Heart left ventricle (tissue), 16 donors: ENCODE measurements at places on chromosomes 4 and X. TPM values are rescaled to one million over a fixed set of nuclear protein-coding genes. Genes with fewer than 3 reads are reported as not detected.

DNA sequence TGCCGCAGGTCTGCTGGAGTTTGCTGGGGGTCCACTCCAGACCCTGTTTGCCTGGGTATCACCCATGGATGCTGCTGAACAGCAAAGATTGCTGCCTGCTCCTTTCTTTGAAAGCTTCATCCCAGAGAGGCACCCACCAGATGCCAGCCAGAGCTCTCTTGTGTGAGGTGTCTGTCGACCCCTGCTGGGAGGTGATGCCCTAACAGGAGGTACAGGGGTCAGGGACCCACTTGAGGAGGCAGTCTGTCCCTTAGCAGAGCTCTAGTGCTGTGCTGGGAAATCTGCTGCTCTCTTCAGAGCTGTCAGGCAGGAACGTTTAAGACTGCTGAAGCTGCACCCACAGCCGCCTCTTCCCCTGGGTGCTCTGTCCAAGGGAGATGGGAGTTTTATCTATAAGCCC is 162.7 kb downstream of the NAF1 start:
- H3K4me1 ChIP-seq = no peaks in the 10 kb centered on the region
- no peak overlapping the region for H3K27ac ChIP-seq
- DNase-seq = no peak
- no peaks in the 10 kb centered on the region for H3K27me3 ChIP-seq

GRCh38 chr4:106034220-106034619 is 138.9 kb downstream of the NPNT start:
- no peaks in the 10 kb centered on the region for H3K36me3 ChIP-seq
- no peaks in the 10 kb centered on the region for H3K4me1 ChIP-seq
- no peak for DNase-seq

GRCh38 chr4:22014222-22014741 is 65.7 kb upstream of the KCNIP4 start:
- no peak for DNase-seq

GRCh38 chr4:87824352-87824751 is 8.4 kb upstream of the MEPE start:
- no peaks in the 10 kb centered on the region for H3K36me3 ChIP-seq
- H3K27me3 ChIP-seq = no peaks in the 10 kb centered on the region
- H3K27ac ChIP-seq = no peak overlapping the region
- no peaks in the 10 kb centered on the region for H3K4me1 ChIP-seq
- no peak overlapping the region for H3K4me3 ChIP-seq
- DNase-seq = no peak

GRCh38 chrX:49171752-49172279 is at the start of gene PLP2:
TSS of gene PLP2 (plus strand) at chrX:49171898. CDS start at chrX:49172001, 103 bp downstream.
- H3K36me3 ChIP-seq = peaks cover 9% of the 10 kb centered on the region
- peaks cover 10% of the 10 kb centered on the region for H3K4me1 ChIP-seq
- H3K27me3 ChIP-seq = no peaks in the 10 kb centered on the region
- H3K27ac ChIP-seq = peak within 1 kb of the TSS; percentile 92
- H3K4me3 ChIP-seq = peak within 1 kb of the TSS; percentile 56

GRCh38 chr4:30714408-30715031 is 5.6 kb upstream of the PCDH7 start:
- H3K27me3 ChIP-seq = no peaks in the 10 kb centered on the region
- H3K36me3 ChIP-seq = no peaks in the 10 kb centered on the region
- H3K4me3 ChIP-seq = no peak overlapping the region
- H3K4me1 ChIP-seq = peaks cover 9% of the 10 kb centered on the region

DNA sequence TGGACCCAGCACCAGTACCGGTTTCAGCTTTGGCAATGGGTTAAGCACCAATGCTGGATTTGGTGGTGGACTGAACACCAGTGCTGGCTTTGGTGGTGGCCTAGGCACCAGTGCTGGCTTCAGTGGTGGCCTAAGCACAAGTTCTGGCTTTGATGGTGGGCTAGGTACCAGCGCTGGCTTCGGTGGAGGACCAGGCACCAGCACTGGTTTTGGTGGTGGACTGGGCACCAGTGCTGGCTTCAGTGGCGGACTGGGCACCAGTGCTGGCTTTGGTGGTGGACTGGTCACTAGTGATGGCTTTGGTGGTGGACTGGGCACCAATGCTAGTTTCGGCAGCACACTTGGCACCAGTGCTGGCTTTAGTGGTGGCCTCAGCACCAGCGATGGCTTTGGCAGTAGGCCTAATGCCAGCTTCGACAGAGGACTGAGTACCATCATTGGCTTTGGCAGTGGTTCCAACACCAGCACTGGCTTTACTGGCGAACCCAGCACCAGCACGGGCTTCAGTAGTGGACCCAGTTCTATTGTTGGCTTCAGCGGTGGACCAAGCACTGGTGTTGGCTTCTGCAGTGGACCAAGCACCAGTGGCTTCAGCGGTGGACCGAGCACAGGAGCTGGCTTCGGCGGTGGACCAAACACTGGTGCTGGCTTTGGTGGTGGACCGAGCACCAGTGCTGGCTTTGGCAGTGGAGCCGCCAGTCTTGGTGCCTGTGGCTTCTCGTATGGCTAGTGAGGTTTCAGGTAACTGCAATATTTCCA is 9.8 kb downstream of the TRO start:
- H3K36me3 ChIP-seq = peaks cover 3% of the 10 kb centered on the region
- no peak overlapping the region for H3K27ac ChIP-seq
- H3K4me3 ChIP-seq = no peak overlapping the region

- no peak overlapping the region for H3K27ac ChIP-seq
- H3K4me3 ChIP-seq = no peak overlapping the region
- H3K36me3 ChIP-seq = no peaks in the 10 kb centered on the region
- no peaks in the 10 kb centered on the region for H3K4me1 ChIP-seq
- H3K27me3 ChIP-seq = no peaks in the 10 kb centered on the region
- no peak for DNase-seq
These were observed 1040.7 kb upstream of the INTU start for GRCh38 chr4:126592088-126592487.

DNA sequence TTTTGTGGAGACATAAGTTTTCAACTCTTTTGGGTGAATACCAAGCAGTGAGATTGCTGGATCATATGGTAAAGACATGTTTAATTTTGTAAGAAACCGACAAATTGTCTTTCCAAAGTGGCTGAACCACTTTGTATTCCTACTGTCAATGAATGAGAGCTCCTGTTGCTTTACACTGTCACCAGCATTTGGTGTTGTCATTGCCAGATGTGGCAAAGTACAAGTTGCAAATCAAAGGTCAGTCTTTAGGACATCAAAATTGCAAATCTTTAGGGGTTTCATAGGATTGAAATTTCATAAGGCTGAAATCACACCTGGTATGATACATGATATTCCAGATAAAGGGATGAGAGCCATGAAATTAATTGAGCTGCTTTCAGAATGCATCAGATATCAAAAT is 67.7 kb upstream of the ELOVL6 start:
- H3K27me3 ChIP-seq = no peaks in the 10 kb centered on the region
- no peaks in the 10 kb centered on the region for H3K4me1 ChIP-seq
- DNase-seq = no peak
- no peaks in the 10 kb centered on the region for H3K36me3 ChIP-seq

DNA sequence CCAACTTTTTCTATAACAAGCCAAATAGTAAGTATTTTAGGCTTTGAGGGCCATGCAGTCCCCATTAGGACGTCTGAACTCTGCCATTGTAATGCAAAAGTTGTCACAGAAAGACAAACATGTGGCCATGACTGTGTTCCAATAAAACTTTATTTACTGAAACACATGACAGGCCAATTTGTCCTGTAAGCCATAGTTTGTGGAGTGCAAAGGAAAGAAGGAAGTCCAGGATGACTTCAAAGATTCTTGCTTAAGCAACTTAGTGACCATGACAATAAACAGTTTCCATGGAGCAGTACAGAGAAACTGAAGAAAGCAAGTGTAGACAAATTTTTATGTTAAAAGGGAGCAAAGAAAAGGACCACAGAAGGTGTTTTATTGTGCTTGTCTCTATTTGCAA is 35.0 kb upstream of the MYOZ2 start:
- H3K27ac ChIP-seq = no peak overlapping the region
- H3K4me1 ChIP-seq = peaks cover 47% of the 10 kb centered on the region
- no peak for DNase-seq
- no peak overlapping the region for H3K4me3 ChIP-seq
- H3K27me3 ChIP-seq = no peaks in the 10 kb centered on the region

DNA sequence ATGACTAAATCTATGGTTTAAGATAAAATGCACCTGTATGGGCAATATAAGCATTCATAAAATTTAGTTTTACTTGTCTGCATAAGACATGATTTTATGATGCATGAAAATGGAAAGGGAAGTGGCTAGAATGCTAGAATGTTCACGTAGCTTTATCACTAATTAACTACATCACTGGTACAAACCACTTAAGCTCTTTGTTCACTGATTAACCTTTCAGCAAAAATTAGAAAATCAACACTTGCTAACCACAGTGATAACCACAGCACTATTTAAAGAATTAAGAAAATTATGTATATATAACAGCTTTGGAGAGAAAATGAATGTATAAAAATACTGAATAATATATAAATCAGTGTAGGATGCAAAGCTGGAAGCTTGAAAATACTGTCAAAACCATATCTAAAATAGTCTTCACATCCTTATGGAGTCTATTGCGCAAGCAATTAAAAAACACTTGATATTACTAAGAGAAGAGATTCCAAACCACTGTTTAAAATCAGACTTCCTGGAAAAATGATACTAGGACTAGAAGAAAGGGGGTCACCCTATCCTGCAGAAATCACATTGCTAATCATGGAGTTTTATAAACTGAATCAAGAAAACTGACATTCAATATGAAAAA is 51.9 kb downstream of the EFHC2 start:
- H3K27me3 ChIP-seq = peaks cover 3% of the 10 kb centered on the region
- DNase-seq = no peak
- no peaks in the 10 kb centered on the region for H3K36me3 ChIP-seq
- no peaks in the 10 kb centered on the region for H3K4me1 ChIP-seq

- H3K4me3 ChIP-seq = no peak overlapping the region
- no peaks in the 10 kb centered on the region for H3K27me3 ChIP-seq
- H3K27ac ChIP-seq = no peak overlapping the region
- H3K4me1 ChIP-seq = no peaks in the 10 kb centered on the region
- H3K36me3 ChIP-seq = no peaks in the 10 kb centered on the region
- no peak for DNase-seq
These were observed 1.5 kb upstream of the PRAF2 start for GRCh38 chrX:49075347-49075746.

GRCh38 chr4:173057442-173057841 is 111.2 kb upstream of the GALNT7 start:
- DNase-seq = no peak
- H3K36me3 ChIP-seq = no peaks in the 10 kb centered on the region
- H3K4me3 ChIP-seq = no peak overlapping the region
- H3K27me3 ChIP-seq = no peaks in the 10 kb centered on the region

DNA sequence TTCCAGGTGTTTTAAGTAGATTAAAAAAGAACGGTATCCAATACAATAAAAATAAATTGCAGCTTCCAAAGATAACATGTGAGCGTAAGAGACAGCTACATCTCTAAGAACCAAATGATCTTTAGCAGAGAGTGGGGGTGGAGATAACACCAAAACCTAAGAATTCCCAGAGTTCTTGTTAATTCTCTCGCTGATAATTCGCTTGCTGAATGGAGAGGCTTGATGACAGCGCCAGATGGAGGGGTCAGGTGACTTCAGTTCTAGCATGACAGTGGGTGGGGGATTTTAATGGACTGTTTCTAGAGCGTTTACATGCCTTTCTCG is 2.3 kb downstream of the CLCN4 start:
- no peaks in the 10 kb centered on the region for H3K4me1 ChIP-seq
- no peak overlapping the region for H3K27ac ChIP-seq
- H3K27me3 ChIP-seq = peaks cover 16% of the 10 kb centered on the region
- DNase-seq = no peak
- H3K4me3 ChIP-seq = no peak overlapping the region

The CLDN34 gene
- total RNA-seq = not detected

The SMIM43 gene
- not detected for total RNA-seq

The DTHD1 gene
- not detected for total RNA-seq

The SLC38A5 gene
- total RNA-seq = 1.7 TPM

The ANXA3 gene
- 119 TPM for total RNA-seq

The DNAAF6 gene
- total RNA-seq = not detected
